ENCODE measurements at places on chromosomes 3 and 15. TPM values are rescaled to one million over a fixed set of nuclear protein-coding genes. Genes with fewer than 3 reads are reported as not detected.

Gene ZPLD1
- not detected for total RNA-seq

Gene CPNE9
- total RNA-seq = not detected

Gene CD200R1L
- not detected for total RNA-seq

Gene PRSS50
- total RNA-seq = not detected

Gene NEO1
- 129 TPM for total RNA-seq

Gene CAMK1
- total RNA-seq = 8.2 TPM
